Activated CD4-positive, alpha-beta memory T cell treated with anti-CD3 and anti-CD28 coated beads, Interleukin-2, amount 10 ng/mL, durations not matched to agents 7 days and 5 days (primary cell): ENCODE measurements at places on chromosomes 2 and 18. TPM values are rescaled to one million over a fixed set of nuclear protein-coding genes. Genes with fewer than 3 reads are reported as not detected.

NEDD4L gene
- total RNA-seq = 5.8 TPM

DNA sequence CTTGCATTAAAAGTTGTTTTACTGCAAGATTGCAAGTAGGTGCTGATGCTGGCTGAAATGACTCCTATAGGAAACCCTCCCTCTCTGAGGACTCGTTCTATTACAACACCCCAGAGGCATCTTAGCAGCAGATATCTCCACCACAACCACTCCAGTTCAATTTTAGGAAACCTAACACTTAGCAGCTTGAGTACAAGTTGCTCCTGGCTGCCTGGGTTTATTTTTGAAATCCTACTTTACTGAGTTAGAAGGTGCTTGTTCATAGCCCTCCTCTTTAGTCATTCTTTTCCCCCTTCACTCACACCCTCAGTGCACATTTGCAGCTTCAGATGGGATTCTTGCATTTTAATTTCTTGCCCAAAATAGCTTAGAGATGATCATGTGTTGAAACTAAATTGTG lies 111.5 kb downstream of the MTCL1 start:
- no peak overlapping the region for H3K27ac ChIP-seq
- H3K36me3 ChIP-seq = no peaks in the 10 kb centered on the region
- H3K4me1 ChIP-seq = no peaks in the 10 kb centered on the region
- DNase-seq = no peak
- no peaks in the 10 kb centered on the region for H3K27me3 ChIP-seq
- H3K4me3 ChIP-seq = no peak overlapping the region

DNA sequence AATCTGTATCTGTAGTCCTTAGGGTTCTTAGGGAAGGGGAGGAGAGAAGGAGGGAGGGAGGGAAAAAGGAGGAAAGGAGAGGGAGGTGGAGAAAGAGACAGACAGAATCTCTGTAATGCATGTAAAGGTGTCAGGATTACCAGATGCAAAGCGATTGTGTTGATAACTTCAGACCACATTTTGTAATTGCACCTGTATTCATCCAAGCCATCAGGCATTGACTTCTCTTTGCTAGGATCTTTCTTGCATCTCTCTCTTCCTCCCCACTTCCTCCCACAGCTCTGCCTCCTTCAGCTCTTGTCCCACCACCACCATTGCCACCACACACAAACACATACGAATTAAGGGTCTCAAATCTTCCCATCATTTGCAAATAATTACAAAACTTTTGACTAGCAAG lies 91.4 kb downstream of the AOX1 start:
- DNase-seq = no peak
- no peak overlapping the region for H3K27ac ChIP-seq

DNA sequence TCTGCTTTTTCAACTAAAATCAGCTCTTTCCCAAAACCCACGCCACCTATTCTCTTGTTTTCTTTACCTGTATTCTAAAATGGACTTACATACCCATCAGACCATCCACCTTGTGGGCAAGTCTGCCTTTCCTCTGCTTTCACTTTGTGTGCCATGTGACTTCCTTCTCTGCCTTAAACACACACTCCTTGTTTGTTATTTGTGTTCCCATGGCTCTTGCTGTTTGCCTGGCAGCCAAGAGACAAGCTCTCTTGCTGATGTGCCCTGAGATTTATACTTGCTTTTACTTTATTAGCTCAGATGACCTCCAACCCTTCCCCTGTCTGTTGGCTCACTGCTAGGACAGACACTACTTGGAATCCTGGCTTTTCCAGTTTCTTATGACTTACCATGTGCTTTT lies 309.7 kb upstream of the LRRTM4 start:
- H3K27me3 ChIP-seq = no peaks in the 10 kb centered on the region
- H3K36me3 ChIP-seq = no peaks in the 10 kb centered on the region
- DNase-seq = no peak
- H3K4me3 ChIP-seq = no peak overlapping the region

RFX8 gene
- total RNA-seq = 2.6 TPM

- no peak for DNase-seq
- no peak overlapping the region for H3K4me3 ChIP-seq
- H3K27me3 ChIP-seq = peaks cover 7% of the 10 kb centered on the region
- no peaks in the 10 kb centered on the region for H3K36me3 ChIP-seq
Measured at GRCh38 chr2:151840216-151841046, 12.2 kb upstream of the ARL5A start.

DNA sequence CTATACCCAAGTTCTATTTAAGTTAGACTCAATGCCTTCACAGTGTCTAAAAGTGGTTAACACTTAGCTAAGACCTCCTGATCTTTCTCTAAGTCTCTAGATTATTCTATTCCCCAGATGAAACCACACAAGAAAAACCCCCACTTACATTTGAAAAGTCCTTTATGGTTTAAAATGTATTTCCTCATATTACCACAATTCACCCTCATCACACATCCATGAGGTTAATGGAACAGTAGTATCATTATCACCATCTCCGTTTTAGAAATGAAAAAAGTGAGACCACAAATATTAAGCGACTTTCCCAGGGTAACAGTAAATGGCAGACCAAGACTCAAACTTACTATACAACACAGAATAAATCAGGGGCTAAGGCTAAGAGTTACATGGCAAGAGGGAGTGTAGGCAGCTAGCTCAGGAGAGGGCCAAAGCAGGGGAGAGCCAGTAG lies 28.6 kb downstream of the EPG5 start:
- no peak overlapping the region for H3K27ac ChIP-seq
- peaks cover 17% of the 10 kb centered on the region for H3K4me1 ChIP-seq
- no peaks in the 10 kb centered on the region for H3K27me3 ChIP-seq
- DNase-seq = no peak
- peaks cover 52% of the 10 kb centered on the region for H3K36me3 ChIP-seq
- no peak overlapping the region for H3K4me3 ChIP-seq

DNA sequence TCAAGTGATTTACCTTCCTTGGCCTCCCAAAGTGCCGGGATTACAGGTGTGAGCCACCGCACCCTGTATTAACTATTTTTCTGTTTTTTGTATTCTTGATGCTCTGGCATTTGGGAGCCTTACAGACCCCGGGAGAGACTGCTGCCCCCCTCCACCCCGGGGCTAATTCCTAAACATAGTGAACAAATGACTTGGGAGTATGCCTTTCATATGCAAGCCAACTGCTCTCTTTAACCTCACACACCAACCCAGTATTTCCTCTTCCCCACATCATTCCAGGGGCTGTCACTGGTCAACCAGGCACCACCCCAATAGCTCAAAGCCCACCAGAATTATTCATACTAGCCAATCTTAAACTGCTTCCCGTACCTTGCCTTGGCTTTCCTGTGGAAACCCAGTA lies 79.7 kb downstream of the PDK1 start:
- H3K4me1 ChIP-seq = no peaks in the 10 kb centered on the region
- DNase-seq = no peak
- H3K27me3 ChIP-seq = peaks cover 3% of the 10 kb centered on the region
- no peak overlapping the region for H3K4me3 ChIP-seq
- no peak overlapping the region for H3K27ac ChIP-seq

VWC2L gene
- not detected for total RNA-seq

GRCh38 chr2:207750345-207750744 lies 19.4 kb downstream of the FZD5 start:
- peaks cover 2% of the 10 kb centered on the region for H3K36me3 ChIP-seq
- no peaks in the 10 kb centered on the region for H3K4me1 ChIP-seq
- H3K27ac ChIP-seq = no peak overlapping the region

GRCh38 chr2:150997066-150997465 lies 264.6 kb downstream of the RBM43 start:
- no peaks in the 10 kb centered on the region for H3K4me1 ChIP-seq
- DNase-seq = no peak
- H3K27me3 ChIP-seq = peaks cover 4% of the 10 kb centered on the region
- H3K36me3 ChIP-seq = no peaks in the 10 kb centered on the region
- H3K4me3 ChIP-seq = no peak overlapping the region

- DNase-seq = no peak
- no peak overlapping the region for H3K4me3 ChIP-seq
- H3K27ac ChIP-seq = no peak overlapping the region
- no peaks in the 10 kb centered on the region for H3K36me3 ChIP-seq
Measured at GRCh38 chr18:48887905-48888772, 62.6 kb downstream of the SMAD7 start.

SLC16A14 gene
- total RNA-seq = 0.55 TPM

DNA sequence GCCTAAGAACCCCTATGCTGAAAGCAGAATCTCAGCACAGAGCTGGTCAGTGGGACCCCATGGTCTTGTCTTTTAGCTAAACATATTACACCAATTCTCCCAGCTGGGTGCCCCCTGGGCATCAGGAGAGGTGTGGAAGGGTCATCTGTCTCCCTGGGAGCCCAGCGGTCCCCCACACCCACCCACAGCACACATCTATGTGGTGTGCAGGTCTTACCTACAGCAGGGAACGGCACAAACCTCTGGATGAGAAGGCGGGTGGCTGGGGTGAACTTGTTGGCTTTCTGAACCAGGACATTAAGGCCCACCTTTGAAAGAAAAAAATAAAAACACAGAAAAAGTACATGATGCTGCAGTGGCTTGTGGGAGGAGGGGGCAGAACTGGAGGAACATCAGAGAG lies 70.7 kb downstream of the EMX1 start:
- no peak overlapping the region for H3K4me3 ChIP-seq
- H3K36me3 ChIP-seq = no peaks in the 10 kb centered on the region
- no peaks in the 10 kb centered on the region for H3K4me1 ChIP-seq
- no peaks in the 10 kb centered on the region for H3K27me3 ChIP-seq
- no peak overlapping the region for H3K27ac ChIP-seq

OTOS gene
- not detected for total RNA-seq
